NCI-H2227 treated with DMSO at 0.1 percent for 48 hours (cell line): ENCODE measurements at places on chromosomes 6 and 20.

GRCh38 chr6:42001506-42001905 is 48.8 kb upstream of the TAF8 start:
- DNase-seq = no peak

- DNase-seq = no peak
Measured at GRCh38 chr20:38590676-38591473, 9.9 kb downstream of the ADIG start.

DNA sequence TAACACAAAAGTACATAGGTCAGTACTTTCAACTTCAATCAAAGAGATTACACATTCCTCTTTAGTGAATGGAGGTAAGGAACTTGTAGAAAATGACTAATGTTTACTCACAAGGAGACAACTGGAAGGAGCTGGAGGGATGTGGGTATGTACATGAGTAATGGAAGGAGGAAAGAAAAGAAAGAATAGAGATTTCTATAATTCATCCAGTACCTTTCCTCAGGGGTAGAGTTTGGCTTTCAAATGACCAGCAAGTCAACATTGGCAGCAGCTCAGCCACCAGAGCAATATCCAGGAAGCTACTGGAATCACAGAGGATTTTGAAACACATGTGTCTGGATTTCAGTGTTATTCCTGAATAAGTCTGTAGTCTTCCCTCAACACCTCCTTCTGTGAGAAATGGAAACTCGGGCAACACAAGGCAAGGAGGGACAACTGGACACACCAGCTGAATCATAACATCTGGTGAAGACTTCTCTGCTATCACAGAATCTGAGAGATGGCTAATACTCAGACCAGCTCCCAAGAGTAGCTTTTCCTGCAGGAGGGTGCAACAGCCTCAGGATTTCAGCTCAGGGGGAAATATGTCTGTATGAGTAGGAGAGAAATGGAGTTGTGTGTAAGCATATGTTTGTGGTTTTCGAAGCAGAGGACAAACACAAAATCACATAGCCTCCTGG is 98.8 kb downstream of the HAO1 start:
- no peak for DNase-seq

DNA sequence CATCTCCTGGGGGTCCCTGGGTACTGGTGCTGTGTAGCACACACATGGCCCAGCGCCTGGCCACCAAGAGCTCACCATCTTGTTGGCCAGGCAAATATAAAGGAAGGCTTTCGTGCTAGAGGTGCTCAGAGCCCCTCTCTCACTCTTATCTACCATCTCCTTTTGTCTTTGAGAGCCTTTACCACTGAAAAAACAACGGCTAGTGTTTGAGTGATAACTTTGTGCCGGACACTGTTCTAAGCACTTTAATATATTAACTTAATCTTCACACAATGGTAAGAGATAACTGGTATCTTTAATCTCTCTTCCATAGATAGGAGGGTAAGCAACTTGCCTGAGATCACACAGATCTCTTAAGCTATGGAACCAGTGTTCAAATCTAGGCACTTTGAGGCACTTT is 21.5 kb upstream of the ARHGAP18 start:
- no peak for DNase-seq

DNA sequence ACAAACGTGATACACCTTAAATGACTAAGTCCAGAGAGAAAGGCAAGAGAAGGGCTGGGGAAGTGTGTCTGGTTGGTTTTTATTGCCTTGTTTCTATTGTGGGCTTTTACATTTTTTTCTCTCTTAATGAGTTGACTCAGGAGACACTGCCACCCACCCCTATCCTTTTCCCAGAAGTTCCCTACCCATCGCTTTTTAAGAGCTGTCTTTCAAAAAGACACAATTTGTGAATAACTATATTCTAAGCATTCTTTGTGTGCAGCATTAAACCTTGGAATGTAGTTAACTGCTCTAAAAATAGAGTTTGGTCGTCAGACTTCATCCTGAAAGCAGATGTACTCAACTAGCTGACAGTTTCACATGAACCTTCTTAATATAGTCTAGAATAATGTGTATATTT is 174.9 kb downstream of the ISM1 start:
- no peak for DNase-seq

DNA sequence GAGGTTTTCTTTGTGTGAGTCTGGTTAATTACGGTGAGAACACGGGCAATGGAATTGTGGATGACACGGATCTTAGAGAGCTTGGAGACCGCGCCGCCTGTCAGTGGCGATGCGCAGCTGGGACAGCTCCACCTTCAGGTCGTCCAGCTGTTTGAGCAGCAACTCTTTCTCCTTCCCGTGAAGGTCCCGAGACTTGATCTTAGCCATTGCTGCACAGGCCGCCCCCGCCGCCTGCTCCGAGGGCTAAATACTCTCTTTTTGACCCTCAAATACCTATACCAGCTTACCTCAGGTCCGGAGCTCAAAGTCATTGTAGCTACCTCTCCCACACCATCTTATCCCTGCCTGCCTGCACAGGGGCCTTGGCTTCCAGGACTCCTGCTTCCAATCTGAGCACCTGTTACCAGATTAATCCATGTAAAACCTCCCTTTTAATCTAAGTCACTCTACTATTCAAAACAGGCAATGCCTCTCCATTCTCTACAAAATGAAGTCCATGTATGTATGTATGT is 100.2 kb downstream of the PREP start:
- DNase-seq = no peak

- DNase-seq = no peak
Measured at GRCh38 chr20:24934101-24934661, 14.9 kb upstream of the CST7 start.
